ENCODE measurements at places on chromosomes 16 and 17.

GRCh38 chr17:66044083-66044482 lies 147.8 kb downstream of the CEP112 start:
- no peak for DNase-seq

GRCh38 chr16:69494991-69495392 lies 70.6 kb downstream of the CYB5B start:
- peak; percentile 48 for DNase-seq

DNA sequence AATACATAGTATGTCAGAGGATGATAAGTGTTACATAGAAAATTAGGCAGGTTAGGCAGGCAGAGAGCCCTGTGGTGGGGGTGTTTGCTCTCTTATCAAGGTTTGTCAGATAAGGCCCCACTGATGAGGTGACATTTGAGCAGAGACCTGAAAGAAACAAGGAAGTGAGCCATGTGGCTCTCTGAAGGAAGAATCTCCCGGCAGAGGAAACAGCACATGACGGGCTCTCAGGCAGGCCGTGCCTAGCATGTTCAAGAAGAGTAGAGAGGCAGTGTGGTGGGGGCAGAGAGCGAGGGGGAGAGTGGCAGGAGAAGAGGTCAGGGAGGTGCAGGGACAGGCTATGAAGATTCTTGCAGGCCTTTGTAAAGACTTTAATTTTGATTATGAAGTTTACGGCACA lies 82.0 kb upstream of the ASIC2 start:
- DNase-seq, result no peak

DNA sequence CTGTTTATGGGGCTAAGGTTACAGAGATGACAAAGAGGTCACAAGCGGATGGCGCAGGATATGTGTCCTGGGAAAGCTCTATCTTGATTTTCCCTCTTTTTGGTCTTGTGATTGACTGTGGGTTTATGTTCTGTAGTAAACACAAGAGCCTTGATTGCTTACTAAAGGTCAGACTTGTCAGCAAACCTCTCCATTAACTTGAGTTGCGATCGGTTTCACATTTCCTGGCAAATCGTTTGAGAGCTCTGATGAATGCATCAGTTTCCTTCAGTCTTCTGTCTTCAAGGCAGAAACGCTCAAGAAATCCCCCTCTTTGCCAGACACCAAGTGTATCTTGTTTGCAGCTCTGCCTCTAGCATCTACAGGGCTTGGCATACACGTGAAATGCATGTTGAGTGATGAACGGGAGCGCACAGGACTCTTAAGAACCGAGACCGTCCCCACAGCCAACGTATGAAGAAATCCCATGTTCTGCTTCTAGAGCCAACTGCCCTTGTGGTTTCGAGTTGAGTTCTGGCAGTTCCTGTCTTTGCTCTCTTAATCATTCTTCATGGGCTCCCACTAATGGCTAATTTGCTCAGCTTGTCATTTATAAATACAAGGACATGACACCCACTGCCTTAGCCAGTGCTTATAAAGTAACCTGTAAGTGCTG lies 143.3 kb downstream of the PITPNC1 start:
- DNase-seq, result no peak

DNA sequence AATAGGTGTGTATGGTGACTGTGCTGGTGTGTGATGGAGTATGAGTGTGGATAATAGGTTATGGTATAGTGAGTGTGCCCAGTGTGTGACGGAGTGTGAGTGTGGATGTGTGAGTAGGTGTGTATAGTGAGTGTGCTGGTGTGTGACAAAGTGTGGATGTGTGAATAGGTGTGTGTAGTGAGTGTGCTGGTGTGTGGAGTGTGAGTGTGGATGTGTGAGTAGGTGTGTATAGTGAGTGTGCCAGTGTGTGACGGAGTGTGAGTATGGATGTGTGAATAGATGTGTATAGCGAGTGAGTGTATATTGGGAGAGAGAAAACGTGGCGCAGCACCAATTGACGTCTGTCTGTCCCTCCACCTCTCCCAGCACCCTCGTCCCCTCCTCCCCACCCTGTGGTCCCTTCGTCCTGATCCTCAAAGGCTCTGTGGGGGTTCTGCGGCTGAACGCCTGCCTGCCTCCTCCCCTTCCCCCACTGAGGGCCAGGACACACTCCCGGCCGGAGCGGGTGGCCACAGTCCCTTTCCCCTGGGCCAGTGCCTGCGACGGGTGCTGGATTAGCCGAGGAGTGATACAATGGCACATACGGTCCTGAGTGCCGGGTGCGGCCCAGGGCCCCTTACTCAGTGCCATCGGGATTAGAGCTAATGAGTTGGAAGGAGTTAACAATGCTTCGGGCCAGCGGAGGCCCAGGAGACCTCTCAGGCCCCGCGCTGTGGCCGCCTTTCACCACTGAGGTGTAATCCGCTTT lies 160.0 kb downstream of the MRM1 start:
- DNase-seq, result no peak

GRCh38 chr17:12866244-12866643 lies 76.9 kb downstream of the ARHGAP44 start:
- DNase-seq, result no peak

DNA sequence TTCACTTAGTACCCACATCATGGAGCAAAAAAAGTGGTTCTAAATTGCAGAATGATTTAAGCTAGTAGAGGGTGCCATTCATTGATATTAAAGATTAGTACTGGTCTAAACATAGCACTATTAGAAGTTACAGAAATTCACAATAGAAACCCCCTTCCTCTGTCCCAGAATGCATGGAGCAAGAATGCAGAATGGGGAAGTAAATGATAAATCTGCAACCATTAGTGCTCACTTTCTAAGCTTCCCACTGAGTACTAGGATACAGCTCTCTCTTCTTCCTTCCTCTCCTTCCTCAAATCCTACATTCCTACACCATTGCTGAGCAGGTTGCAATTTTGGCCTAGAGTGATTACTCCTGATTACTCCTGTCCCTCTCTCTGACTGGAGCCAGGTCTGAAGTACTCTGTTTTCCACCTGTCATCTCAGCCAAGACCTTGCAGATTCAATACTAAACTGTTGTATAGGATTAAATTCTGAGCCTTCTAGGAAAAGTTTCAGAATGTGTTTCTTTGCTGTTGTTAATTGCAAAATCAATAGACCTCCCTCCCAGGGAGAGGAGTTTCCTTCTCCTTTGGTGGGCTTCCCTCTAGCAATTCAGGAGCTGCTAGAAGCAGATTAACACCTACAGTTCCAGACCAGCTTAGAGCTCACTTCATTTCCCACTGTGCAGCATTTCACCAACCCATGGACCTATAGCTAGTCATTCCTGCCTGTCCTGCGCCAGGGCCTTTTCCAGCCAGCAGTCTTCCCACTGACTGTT lies 165.5 kb upstream of the TBX2 start:
- DNase-seq, result no peak

GRCh38 chr16:17194190-17194780 lies 276.5 kb downstream of the XYLT1 start:
- DNase-seq, result peak; percentile 47

DNA sequence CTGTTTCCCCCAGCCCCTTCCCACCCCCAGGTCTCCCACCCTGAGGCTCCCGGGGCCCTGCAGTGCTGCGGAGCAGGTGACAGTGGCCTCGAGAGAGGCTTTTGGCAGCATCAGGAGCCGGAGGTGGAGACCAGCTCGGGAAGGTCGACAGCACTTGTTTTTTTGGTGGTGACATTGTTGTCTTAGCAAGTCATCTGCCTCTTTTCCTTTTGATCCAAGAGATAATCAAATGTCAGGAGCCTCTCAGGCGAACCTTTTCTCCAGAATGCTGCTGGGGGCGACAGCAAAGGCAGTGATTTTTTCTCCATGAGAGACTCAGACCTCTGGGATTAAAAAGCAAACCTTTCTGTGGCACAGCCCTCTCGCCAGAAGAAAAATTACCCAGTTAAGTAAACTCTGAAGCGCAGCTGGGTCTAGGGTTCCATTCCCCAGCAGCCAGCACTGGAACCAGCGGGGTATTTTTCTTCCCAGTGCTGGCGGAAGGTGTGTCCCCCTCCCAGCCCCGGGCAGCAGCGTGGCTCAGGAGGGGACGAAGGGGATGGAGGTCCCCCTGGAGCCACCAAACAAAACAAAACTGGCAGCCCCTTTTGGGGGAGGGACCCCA lies 37.2 kb downstream of the GRIN2C start:
- DNase-seq, result no peak

- DNase-seq, result no peak
These were observed 21.5 kb downstream of the ITGAL start for GRCh38 chr16:30493941-30494488.

DNA sequence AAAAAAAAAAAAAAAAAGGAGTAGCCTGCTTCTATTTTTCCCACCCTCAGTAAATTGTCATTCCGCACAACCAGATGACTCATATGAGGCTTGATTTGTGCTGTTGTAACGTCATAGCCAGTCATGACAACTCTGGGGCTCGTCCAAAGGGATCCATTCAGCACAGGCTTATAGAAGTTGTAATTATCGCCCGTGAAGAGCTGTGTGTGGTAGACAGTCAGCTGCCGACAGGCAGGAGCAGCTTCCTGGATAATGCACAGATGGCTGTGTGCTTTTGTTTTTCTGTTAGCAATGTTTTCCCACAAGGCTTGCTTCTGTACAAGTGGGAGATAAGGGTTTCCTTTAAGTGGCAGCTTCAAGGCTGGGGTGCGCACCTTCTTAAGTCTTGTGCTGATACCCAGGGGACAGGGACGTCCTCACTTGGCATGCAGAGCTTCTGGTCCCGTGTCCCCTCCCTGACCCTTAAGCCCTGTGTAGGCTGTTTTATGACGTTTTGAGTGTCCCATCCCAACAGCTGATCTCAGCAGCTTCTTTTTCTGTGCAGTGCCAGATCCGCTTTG lies 26.0 kb downstream of the SNX29 start:
- DNase-seq, result no peak

- no peak for DNase-seq
These were observed 84.9 kb downstream of the TMEM114 start for GRCh38 chr16:8505327-8505991.

GRCh38 chr17:79211061-79211770 lies 136.6 kb downstream of the ENGASE start:
- no peak for DNase-seq

GRCh38 chr16:29198231-29198630 lies 208.3 kb downstream of the NPIPB11 start:
- DNase-seq, result no peak

DNA sequence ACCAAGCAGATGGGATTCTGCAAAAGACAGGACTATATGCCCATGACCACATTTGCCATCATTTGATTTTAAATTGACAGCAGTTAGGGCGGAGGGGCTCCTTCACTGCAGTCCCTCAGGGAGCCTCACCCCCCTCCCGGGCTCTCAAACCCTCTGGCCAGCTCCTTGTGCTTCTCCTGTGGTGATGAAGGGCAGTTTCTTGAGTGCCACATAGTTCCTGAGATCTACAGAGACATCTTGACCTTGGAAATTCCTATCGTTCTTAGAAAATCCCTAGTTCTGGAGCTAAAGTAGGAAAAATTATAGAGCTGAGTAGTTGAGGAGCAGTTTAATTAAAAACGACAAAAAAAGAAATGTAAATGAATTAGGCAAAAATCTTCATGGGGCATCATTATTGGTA lies 231.5 kb downstream of the CCDC182 start:
- no peak for DNase-seq

- DNase-seq, result no peak
These were observed 6.7 kb downstream of the PERCC1 start for GRCh38 chr16:1437606-1438005.

GRCh38 chr16:11142261-11142630 lies 113.8 kb downstream of the SOCS1 start:
- DNase-seq, result no peak

DNA sequence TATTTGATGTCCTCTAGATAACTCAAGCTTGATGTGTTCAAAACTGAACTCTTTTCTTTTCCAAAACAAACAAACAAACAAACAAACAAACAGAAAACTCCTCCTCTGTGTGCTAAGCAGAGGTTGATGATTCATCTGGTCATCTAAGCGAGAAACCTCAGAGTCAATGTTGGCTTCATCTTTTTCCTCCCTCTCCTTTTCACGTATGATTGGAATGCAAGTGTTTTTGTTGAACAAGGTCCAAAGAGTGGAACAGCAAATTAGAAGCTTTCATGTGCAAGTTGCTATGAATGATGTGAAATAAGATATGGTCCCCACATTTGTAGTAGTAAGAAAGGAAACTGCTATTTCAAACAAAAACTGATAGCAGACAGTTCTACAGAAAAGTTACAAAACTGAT lies 52.5 kb downstream of the TBX4 start:
- no peak for DNase-seq

DNA sequence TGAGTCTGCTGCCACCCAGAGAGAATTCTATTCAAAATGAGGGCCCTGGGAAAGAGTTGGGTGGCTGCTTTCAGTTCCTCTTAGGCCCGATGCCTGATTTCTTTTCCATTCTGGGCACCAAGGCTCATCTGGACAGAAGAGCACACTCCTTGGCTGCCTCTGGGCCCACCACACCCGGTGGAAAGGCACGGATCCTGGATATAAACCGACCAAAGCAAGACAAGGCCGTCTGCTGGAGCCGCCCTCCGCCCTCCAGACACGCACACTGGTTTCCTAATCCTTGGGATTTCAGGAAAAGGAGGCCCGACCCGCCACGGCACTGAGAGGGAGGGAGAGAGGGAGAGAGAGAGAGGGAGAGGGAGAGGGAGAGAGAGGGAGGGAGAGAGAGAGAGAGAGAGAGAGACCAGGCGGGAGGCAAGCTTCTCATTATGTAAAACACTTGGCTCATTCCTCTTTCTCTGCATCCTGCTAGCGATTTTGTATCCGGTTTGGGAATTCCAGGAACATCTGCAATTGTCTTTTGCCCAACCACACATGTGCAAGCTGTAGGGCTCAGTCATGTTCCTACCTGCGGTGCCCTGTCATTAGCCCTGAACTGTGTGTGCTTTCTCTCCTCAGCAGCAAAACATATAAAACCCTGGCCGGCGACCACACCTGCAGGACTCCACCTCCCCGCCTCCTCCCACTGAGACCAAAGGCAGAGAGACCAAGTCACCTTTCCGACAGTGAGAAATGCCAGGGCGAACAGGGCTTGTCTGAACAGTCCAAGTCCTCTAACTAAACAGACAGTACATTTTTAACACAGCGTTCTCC lies 347.2 kb downstream of the SOX9 start:
- no peak for DNase-seq

GRCh38 chr16:27204312-27204915 lies 1.1 kb downstream of the KDM8 start:
- no peak for DNase-seq

DNA sequence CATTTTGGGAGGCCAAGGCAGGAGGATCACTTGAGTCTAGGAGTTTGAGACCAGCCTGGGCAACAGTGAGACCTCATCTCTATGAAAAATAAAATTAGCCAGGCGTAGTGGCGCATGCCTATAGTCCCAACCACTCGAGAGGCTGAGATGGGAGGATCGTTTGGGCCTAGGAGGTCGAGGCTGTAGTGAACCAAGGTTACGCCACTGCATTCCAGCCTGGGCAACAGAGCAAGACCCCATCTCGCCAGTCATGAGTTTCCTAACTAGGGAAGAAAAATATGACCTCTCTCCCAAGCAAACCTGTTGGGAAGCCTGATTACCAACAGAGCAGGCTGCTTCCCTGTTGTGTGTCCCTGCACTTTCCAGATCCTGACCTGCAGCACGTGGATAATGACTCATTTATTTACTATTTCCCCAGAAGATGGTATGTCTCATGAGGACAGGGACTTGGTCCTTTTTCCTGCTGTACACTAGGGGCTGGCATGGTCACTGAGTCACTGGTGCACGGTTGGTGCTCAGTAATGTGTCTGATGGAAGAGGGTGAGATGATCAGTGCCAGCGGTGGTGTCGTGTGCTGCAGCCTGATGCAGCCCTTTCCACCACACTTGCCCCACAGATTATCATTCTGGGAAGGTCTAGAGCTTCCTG lies 30.8 kb downstream of the NMT1 start:
- no peak for DNase-seq

GRCh38 chr16:24289166-24289700 lies 33.1 kb downstream of the CACNG3 start:
- DNase-seq, result no peak

- DNase-seq, result no peak
These were observed 27.8 kb downstream of the CYB5D2 start for GRCh38 chr17:4170639-4171280.
